ENCODE measurements at places on chromosomes 11 and 22. TPM values are rescaled to one million over a fixed set of nuclear protein-coding genes. Genes with fewer than 3 reads are reported as not detected.
A peak's percentile ranks its signal among the peaks of the same experiment; 100 is the strongest.

Gene RTN4R
- 5.7 TPM for total RNA-seq

Gene APOL6
- total RNA-seq = 9.9 TPM

Gene RCOR2
- 0.03 TPM for total RNA-seq

Gene OR52H1
- total RNA-seq = not detected

Gene DEFB131B
- total RNA-seq = not detected

Gene GLYAT
- not detected for total RNA-seq

GRCh38 chr22:42622061-42622710 is 7.5 kb upstream of the POLDIP3 start:
- no peak for DNase-seq

DNA sequence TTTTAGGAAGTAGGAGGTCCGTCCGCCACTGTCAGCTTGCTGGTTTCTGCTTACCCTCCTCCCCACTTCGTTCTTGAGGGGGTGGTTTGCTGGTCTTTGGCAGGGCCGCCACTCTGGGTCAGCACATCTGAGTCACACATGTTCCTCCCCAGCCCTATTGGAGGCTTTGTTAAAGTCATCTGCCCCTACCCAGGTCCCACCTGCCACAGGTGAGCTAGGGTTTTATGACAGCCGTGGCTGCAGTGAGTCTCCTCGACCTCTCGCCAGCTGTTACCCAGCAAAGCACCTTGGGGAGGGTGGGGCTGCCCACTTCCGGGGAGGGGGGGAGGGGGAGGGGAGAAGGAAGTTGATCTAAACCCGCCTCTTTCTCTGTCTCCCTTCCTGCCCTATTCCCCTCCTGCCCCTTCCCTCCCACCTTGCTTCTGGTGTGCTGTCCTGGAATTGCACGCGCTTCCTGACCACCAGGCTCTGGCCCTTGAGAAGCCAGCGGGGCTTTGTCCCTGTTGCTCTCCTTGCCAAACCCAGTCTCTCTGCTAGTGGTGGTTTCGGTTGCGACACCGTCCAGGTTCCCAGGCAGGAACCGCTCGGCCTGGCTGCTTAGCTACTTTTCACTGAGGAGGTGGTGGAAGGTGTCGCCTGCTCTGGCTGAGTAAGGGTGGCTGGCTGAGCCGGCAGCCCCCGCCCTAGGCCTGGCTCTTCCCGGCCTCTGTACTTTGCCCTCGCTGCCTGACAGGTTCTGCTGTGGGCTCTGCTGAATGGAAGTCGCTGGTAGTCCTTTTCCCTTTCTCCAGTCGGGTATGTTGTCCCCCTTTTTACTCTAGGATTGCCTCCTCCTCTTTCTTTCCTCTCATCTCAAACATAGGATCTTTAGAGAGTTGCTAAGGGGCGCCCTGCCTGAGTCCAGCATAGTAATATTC is 28.5 kb downstream of the RCOR2 start:
- DNase-seq = peak; percentile 21

DNA sequence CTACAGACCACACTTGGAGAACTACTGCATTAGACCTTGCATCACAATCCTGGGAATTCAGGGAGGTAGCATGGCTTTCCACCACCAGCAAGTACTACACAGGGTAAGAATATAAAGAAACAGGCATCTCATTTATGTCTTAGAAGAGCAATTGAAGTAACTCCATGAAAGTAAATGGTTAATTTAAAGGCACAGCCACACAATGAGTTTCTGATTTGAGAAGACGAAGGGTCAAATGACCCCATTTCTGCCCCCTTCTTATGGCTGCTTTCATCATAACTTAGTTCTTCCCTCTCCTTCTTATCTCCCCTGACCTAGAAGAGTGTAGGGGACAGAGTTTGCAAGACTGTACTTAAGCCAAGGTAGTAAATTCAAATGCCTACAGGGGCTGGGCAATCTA is 6.0 kb downstream of the TRIM66 start:
- no peak for DNase-seq
